ENCODE measurements at places on chromosomes 6 and 20.

- no peak for DNase-seq
Observed at GRCh38 chr20:21017528-21018085, 88.6 kb downstream of the LINC00237 start.

DNA sequence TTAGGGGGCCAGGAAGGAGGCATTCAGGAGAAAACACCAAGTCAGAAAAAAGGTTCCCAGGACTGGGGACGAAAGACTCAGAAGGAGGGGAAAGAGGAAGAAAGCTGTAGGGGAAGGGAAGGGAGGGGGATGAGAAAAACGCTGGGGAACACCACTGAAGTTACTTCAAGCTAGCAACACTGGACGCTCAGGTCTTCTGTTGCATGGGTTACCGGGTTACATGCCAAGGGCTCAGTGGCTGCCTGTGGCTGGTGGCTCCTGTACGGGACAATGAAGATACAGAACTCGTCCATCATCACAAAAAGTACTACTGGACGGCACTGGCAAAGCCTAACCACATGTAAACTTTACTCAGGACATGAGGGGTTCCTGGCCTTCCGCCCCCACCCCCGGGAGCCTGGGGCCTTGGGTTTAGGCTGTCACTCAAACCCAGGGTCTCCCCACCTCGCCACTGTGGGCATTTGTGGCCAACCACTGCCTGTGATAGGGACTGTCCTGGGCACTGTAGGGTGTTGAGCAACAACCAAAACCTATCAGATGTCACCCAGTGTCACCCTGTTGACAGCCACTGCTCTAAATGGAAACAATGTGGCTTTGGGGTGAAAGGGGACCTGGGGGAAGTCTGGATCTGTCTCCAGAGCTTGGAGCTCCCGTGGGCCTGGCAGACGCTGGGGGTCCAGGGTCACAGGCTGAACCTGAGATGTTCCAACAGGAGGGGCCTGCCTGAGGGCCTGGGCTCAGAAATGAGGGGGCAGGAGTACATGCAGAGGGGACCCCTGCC, 40.3 kb upstream of the CD93 start:
- no peak for DNase-seq

GRCh38 chr6:151088599-151088935, 151.2 kb upstream of the AKAP12 start:
- DNase-seq: no peak

GRCh38 chr6:125951323-125951722, 5.2 kb upstream of the HINT3 start:
- no peak for DNase-seq

DNA sequence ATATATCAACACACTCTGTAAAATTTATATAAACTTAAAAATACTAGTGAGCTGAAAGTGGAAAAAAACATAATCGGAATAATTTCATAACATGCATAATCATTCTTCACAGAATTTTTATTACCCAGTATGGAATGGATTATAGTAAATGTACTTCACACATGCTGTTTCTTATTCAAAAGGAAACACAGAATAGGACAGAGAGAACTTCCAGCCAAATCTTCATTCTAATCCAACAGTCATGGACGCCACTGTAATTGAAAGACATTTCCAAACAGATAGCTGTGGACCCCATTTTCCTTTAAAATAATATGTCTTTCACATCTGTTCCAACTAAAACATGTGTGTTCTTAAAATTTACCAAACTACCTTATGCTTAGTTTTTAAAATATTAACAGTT, 126.6 kb upstream of the RUNX2 start:
- DNase-seq: no peak

DNA sequence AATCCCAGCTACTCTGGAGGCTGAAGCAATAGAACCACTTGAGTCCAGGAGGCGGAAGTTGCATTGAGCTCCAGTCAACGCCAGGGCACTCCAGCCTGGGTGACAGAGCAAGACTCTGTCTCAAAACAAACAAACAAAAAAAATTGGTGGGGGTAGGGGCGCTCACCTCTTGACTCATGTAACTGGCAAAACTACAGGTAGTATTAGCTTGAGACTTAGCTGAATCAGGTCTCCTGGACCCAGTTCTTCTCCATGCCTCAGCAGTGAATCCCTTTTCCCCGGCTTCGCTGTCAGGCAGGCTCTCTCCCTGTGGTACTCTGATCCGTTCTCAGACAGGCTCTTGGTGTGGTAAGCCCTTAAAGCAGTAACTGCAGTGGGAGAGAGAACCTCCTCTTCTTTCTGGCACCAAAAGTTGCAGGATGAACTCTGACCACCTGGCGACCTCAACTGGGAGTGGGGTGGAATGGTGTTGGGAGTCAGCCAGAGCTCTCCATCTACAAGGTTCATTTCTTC, 12.9 kb downstream of the SLC9A8 start:
- no peak for DNase-seq

GRCh38 chr6:41228616-41229015, 467 bp downstream of the TREML4 start:
- DNase-seq: no peak

- DNase-seq: no peak
Observed at GRCh38 chr6:118867181-118867580, 26.8 kb upstream of the ASF1A start.

DNA sequence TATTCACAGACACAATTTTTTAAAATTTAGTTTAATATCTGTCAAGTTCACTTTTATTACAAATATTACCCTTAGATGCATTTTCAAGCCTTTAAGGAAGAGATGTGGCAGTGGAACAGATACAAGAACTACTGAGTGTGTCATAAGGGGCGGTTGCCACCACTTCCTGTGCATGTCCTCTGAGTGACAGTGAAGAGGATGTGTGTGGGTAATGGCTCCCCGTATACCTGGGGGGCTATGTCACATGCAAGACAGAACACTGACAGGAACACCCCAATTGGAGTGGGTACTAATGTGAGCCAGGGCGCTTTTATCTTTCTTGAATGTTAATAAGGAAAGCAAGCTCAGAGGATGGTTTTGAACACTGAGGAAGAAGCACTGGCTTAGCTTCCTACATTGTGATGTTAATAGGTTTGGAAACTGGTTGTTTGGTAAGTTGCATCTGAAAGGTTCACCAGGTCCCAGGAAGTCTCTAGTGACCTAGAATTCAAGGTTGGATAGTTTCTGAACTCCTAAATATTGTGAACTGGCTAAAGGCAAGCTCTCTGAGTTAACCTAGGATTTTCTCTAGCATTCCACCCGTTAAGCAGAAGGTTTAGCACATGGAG, 83.4 kb upstream of the ASF1A start:
- no peak for DNase-seq

GRCh38 chr6:705047-705446, 12.1 kb upstream of the EXOC2 start:
- DNase-seq: no peak

DNA sequence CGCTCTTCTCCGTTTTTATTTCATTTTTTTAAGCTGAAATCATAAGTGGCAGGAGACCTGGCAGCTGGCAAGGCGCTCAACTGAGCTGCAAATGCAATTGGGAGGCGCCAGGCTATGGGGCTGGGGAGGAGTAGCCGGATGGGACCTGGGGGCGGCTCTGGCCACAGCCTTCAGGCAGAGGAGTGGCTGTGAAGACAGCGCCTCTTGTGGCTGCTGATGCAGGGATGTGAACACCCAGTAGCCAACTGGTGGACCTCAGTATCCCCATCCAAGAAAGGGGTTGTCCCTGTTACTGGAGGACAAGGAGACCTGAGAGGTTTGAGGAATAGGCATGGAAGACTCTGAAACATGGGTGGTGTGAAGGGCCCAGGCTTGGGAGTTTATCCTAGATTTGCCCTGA, 12.6 kb downstream of the KCNK17 start:
- DNase-seq: no peak

- no peak for DNase-seq
Observed at GRCh38 chr20:48275286-48276020, 490.2 kb upstream of the SULF2 start.

All from left renal pelvis (tissue), 4 donors.